Activated T-helper 1 cell treated with anti-CD3 and anti-CD28 coated beads, Interleukin-12 subunit alpha, Interleukin-12 subunit beta, Interleukin-2, Interleukin-4 antibody, amounts not matched to agents 30 ng/mL and 10 ng/mL and 1 ng/mL, durations not matched to agents 14 hours and 24 hours and 36 hours (primary cell): ENCODE measurements at places on chromosomes 7 and 10.

GRCh38 chr10:124625831-124626238 is 118.3 kb downstream of the FAM53B start:
- peaks cover 10% of the 10 kb centered on the region for H3K27me3 ChIP-seq
- no peak overlapping the region for H3K4me3 ChIP-seq
- DNase-seq, result no peak
- H3K36me3 ChIP-seq, result peaks cover 9% of the 10 kb centered on the region
- H3K4me1 ChIP-seq, result peaks cover 31% of the 10 kb centered on the region
- no peak overlapping the region for H3K27ac ChIP-seq

GRCh38 chr10:127040756-127041155 is 135.5 kb downstream of the DOCK1 start:
- H3K36me3 ChIP-seq, result no peaks in the 10 kb centered on the region
- H3K4me1 ChIP-seq, result no peaks in the 10 kb centered on the region

GRCh38 chr7:41416208-41416595 is 286.7 kb downstream of the INHBA start:
- no peak for DNase-seq
- H3K27me3 ChIP-seq, result peaks cover 2% of the 10 kb centered on the region
- H3K4me1 ChIP-seq, result no peaks in the 10 kb centered on the region
- no peak overlapping the region for H3K4me3 ChIP-seq
- no peak overlapping the region for H3K27ac ChIP-seq

DNA sequence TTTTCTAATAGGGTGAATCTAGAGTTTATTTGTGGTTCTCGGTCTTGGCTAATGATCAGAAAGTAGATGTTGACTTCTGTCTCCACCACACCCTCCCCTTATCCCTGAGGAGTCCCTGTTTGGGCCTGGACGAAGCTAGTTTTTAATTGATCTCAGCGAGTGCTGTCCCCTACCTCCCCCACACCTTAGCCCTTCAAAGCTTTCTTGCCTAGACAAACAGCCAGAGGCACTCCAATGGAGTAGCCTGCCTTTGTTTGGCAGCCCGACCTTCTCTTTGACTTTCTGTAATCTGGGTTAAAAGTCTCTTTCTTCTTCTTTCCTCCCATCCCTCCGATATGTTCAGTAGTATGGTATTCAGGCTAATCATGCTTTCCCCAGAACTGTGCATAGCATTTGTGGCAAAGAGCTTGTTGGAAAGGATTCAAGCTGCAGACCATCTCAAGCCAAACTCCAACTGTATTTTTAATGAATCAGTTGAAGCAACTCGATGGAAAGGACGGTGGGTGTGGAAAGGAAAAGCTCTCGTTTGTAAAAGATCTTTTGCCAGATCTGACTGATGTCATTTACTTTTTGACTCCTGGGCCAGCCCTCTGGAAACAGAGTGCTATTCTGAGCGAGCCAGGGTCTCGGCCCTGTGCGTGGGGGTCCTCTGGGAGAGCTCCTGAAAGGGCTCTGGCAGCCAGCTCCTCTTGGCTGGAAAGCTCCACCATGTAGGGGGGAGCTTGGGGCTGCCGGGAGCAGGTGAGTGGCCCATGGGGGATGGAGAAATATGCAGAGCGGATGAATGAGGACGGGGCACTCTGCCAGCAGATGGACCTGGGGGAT is 4.5 kb downstream of the FAM180A start:
- H3K27ac ChIP-seq, result no peak overlapping the region
- peaks cover 4% of the 10 kb centered on the region for H3K27me3 ChIP-seq
- no peak overlapping the region for H3K4me3 ChIP-seq
- no peaks in the 10 kb centered on the region for H3K4me1 ChIP-seq

DNA sequence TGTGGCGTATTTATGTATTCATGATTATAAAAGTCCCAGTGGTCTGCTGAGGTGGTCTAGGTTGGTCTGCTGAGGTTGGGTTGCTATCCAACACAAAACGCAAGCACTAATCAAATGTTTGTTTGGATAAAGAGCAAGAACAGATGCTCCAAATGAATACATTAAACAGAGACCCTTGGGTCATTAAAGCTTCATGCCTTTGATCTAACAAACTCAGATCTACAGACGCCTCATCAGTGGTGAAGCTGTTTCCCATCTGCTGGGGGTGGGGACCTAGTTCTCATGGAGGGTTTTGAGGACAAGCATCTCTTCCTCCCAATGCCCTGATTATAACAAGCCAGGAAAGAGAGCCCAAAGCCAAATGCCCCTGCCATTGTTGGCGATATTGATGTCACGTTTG is 786.7 kb downstream of the NRG3 start:
- no peak for DNase-seq
- no peak overlapping the region for H3K4me3 ChIP-seq
- no peaks in the 10 kb centered on the region for H3K4me1 ChIP-seq
- no peaks in the 10 kb centered on the region for H3K27me3 ChIP-seq

GRCh38 chr7:6227294-6227846 is 45.1 kb downstream of the CYTH3 start:
- H3K4me1 ChIP-seq, result no peaks in the 10 kb centered on the region
- peaks cover 53% of the 10 kb centered on the region for H3K27me3 ChIP-seq
- no peak overlapping the region for H3K27ac ChIP-seq
- H3K36me3 ChIP-seq, result no peaks in the 10 kb centered on the region
- H3K4me3 ChIP-seq, result no peak overlapping the region

DNA sequence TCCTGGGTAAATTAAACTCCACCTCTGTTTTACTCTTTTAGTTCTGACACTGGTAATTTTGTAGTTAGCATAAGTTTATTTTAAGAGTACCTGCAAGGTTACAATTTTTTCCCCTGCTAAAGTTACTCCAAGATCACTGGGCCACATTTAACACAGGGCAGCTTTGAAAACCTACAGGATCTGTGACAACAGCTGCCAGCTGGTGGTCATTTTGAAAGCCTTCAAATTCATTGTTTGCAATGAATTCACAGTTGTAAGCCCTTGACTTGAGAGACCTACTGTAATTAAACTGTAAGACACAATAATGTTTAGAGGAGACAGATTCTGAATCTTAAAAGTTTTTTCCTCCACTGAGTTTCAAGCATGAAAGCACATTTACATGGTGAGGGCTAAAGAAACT is 129.6 kb downstream of the CNOT4 start:
- no peak for DNase-seq
- H3K4me3 ChIP-seq, result no peak overlapping the region
- H3K36me3 ChIP-seq, result no peaks in the 10 kb centered on the region
- H3K27ac ChIP-seq, result no peak overlapping the region
- no peaks in the 10 kb centered on the region for H3K27me3 ChIP-seq

DNA sequence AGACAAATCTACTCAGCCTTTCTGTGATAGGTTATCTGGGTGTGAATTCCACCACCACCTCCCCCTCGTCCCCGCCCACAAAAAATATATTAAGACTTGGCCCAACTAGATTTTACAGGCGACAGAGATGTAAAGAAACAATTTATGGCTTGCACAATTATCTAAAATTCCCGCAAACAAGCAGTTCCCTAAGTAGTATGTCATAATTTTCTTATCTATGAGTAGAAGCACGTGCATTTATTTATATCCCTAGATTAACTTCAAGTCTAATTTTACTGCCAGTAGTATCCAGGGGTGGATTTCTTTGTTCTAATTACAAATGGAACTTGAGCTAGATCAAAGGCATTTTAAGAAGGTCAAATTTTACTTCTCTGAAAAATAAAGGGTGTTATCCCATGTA is 1.7 kb downstream of the TSPAN12 start:
- peaks cover 12% of the 10 kb centered on the region for H3K4me1 ChIP-seq
- no peak overlapping the region for H3K27ac ChIP-seq
- H3K4me3 ChIP-seq, result peak overlapping the region; percentile 73
- no peak for DNase-seq
- H3K36me3 ChIP-seq, result no peaks in the 10 kb centered on the region
- H3K27me3 ChIP-seq, result peaks cover 65% of the 10 kb centered on the region

DNA sequence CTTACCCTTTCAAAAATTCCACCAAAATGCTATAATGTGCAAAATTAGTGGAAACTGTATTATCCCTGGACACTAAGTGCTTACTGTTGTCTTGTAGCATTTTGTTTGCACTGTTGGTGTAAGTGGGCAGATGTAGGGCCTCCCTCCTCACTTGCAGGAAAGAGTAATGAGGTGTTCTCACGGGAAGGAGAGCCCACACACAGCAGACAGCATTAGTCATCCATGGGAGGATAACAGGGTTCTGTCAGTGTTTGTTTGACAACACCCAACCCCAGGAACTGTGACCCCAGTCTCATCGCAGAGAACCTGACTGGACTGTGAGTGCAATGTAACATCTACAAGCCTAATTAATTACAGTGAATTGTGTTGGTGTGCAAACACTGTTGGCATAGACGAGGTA is 58.7 kb upstream of the VSTM2A start:
- no peaks in the 10 kb centered on the region for H3K4me1 ChIP-seq
- no peak for DNase-seq
- H3K4me3 ChIP-seq, result no peak overlapping the region
- no peaks in the 10 kb centered on the region for H3K27me3 ChIP-seq
- no peaks in the 10 kb centered on the region for H3K36me3 ChIP-seq

GRCh38 chr10:114987995-114988394 is 50.0 kb downstream of the TRUB1 start:
- no peaks in the 10 kb centered on the region for H3K4me1 ChIP-seq
- peaks cover 19% of the 10 kb centered on the region for H3K36me3 ChIP-seq
- H3K4me3 ChIP-seq, result no peak overlapping the region
- H3K27ac ChIP-seq, result no peak overlapping the region
- no peak for DNase-seq

DNA sequence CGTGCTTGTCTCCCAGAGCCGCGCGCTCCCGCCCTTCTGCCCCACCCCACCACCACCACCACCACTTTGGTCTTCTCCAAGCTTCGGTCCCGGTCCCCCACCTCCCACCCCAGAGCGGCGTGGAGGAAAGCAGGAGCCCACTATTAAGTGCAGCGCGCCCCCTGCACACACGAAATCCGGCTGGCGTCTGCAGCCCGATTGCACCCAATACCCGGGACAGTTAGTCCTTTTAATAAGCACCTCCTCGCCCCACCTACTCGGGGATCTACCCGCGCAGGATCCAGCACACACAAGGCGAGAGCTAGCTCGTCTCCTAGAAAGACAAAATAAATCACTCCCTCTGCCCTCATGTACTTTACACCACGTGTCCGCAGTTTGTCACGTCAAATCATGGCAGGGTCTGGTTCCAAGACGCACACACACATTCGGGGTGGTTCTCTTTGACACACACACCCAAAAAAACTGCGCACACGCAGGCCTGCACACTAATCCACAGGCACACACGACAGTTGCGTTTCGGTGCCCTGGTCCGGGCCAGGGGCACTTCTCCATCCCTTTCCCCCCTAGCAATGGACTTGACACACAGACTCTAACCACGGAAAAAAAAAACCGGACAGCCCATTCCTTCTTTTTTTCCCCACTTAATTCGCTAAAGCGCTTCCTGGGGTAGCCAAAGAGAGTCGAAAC is 1.6 kb downstream of the SFMBT2 start:
- peaks cover 23% of the 10 kb centered on the region for H3K27me3 ChIP-seq
- peaks cover 57% of the 10 kb centered on the region for H3K4me1 ChIP-seq
- peak overlapping the region; percentile 96 for H3K27ac ChIP-seq
- peaks cover 23% of the 10 kb centered on the region for H3K36me3 ChIP-seq
- peak overlapping the region; percentile 96 for H3K4me3 ChIP-seq

GRCh38 chr7:2953588-2954407 is 89.9 kb downstream of the CARD11 start:
- H3K4me1 ChIP-seq, result peaks cover 84% of the 10 kb centered on the region
- H3K27me3 ChIP-seq, result no peaks in the 10 kb centered on the region
- peaks cover 70% of the 10 kb centered on the region for H3K36me3 ChIP-seq
- DNase-seq, result no peak
- H3K27ac ChIP-seq, result peak overlapping the region; percentile 77
- H3K4me3 ChIP-seq, result peak overlapping the region; percentile 47

GRCh38 chr7:29161231-29161630 is 14.9 kb upstream of the CPVL start:
- no peak for DNase-seq
- no peaks in the 10 kb centered on the region for H3K36me3 ChIP-seq
- H3K4me3 ChIP-seq, result no peak overlapping the region
- no peak overlapping the region for H3K27ac ChIP-seq
- peaks cover under 1% of the 10 kb centered on the region for H3K27me3 ChIP-seq

GRCh38 chr7:139749545-139749944 is 28.3 kb downstream of the HIPK2 start:
- no peak overlapping the region for H3K27ac ChIP-seq
- no peak overlapping the region for H3K4me3 ChIP-seq
- H3K36me3 ChIP-seq, result peaks cover 6% of the 10 kb centered on the region
- peaks cover 2% of the 10 kb centered on the region for H3K27me3 ChIP-seq
- DNase-seq, result no peak
- H3K4me1 ChIP-seq, result peaks cover 25% of the 10 kb centered on the region

DNA sequence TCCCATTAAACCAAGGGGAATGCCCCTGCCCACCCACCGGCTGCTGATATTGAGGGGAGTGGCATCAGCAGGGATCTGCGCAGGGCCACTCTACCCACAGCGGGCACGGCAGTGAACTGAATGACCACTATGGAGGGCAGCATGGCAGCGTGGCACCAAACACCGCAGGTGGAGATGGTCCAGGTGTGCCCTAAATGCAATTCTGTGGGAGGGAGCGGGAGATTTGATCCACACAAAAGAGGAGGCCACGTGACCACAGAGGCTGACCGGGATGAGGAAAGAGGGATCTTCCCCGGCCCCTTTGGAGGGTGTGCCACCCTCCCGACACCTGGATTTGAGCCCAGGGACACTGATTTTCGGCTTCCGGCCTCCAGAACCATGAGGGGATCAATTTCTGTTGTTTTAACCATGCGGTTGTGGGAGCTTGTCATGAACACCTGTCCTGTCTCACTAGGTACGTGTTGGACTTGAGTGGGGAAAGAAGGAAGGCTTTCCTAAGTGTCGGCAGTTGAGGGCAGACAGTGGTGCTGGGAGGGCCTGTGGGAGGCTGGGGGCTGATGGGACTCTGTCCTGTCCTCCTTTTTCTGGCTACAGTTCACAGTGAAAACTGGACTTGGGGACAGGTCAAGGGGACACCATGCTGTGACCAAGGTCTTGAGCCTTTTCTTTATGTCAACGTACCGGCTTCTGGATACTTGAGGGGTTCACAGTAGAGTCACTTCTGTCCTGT is 66.1 kb downstream of the CFAP46 start:
- H3K36me3 ChIP-seq, result no peaks in the 10 kb centered on the region
- H3K27me3 ChIP-seq, result no peaks in the 10 kb centered on the region
- no peak overlapping the region for H3K4me3 ChIP-seq
- H3K4me1 ChIP-seq, result no peaks in the 10 kb centered on the region

DNA sequence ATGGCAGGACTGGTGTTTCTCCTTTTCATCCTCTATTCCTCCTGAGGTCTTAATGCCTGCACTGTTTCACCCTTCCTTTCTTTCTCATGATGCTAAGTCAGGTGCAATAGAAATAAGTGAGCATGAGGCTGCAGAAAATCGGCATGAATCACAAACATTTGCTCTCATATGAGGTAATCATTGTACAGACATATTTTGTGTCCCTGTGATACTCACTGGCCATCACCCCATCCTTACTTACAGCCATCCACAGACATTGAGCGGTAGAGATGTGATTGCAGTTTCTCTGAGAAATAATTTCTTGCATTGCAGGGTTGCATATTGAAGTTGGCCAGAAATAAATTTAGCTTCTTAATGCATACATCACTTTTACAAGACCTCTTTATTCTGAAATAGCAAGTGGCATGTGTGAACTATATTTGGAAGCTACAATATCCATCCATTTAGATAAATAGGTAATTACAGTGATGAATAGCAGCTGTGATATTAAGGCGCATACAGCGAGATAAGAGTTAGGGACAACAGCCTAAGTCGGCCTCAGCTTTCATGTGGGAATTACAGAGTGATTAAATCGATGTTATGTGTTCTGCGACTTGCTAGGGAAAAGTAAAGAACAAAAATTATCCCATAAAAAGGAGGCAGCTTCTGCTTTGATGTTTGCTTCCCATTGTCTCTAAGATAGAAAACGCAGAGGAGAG is 612.6 kb downstream of the SORCS3 start:
- no peaks in the 10 kb centered on the region for H3K36me3 ChIP-seq
- H3K27me3 ChIP-seq, result no peaks in the 10 kb centered on the region
- no peak overlapping the region for H3K4me3 ChIP-seq
- DNase-seq, result no peak
- no peak overlapping the region for H3K27ac ChIP-seq
